ENCODE measurements at places on chromosomes 6 and 20.

- no peak for DNase-seq
Observed at GRCh38 chr6:99645986-99646385, 39.4 kb downstream of the PRDM13 start.

DNA sequence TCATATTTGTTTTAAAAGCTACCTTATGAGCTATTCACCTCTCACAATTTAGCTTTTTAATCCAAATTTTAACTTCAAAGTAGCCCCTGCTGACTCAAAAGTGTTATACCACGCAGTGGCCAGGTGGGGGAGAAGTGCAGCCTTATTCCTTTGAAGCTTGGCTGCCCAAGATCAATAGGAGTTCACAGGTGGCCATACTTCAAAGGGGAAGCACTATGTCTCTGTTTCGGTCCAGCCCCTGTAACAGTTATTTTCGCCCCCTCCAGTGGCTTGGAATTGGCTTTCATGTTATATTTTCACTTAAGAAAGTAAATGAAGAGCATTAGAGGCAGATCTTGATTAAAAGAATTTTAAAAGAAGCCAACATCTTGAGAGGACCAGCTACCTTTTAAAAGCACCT lies 608.4 kb downstream of the EPHA7 start:
- DNase-seq: peak; percentile 6

GRCh38 chr6:41257369-41258195 lies 28.9 kb downstream of the TREM1 start:
- DNase-seq: peak; percentile 49

DNA sequence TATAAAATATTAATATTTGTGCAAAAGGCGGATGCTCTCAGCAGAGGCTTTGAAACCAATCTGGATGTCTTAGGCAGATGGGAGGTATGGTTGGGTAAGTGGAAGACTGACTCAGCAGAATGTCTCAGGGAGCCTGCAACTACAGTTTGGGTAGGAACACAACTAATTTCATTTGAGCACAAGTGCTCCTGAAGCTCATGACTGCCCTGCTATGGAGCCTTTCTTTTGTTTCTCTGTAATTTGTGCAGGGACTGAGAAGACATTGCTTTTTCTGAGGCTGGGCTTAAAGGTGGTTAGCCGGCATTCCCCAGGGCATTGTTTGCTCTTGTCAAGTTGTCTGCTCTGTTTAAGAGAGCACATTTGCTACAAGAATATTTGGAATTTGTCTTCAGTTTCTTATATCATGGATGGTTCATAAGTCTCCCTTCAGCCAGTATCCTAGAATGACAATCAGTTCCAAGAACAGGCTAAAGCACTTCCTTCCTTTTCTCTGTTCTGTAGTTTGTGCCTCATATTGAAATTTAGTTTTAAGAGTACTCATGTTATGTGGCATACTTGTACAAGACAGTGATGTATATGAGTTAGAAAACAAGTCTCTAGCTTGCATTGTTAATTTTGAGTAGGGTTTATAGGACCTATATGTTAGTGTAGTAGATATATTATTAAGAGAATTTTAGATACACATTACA lies 208.3 kb downstream of the ZFAND3 start:
- no peak for DNase-seq

DNA sequence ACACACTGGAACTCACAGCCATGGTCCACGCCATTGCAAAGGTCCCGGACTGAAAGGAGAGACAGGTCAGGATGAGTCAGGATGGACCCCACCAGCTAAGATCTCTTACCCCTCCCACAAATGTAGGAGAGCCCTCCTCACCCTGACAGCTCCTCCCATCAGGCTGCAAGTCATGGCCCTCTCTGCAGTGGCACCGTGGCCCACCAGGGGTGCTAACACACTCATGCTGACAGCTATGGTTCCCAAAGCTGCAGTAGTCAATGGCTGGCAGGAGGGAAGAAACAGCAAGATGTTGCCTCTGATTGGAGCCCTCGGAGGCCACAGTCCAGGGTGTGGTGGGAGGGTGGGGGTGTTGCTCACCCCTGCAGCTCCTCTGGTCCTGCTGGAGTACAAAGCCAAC lies 5.7 kb upstream of the RBPJL start:
- DNase-seq: no peak

DNA sequence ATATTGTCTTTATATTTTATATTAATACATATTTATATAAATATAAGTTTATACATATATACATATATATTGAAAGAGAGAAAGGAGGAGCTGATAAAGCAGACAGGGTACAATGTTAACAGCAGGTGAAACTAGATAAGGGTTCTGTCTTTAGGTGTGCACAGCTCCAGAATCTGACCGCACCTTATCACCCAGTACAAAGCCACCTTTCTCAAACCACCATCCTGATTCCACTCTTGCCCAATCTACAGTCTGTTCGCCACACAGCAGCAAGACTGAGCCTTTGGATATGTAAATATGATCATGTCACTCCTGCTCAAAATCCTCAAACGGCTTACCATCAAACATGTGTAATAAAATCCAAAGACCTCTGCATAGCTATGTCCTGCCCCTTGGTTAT lies 34.7 kb upstream of the ASCC3 start:
- DNase-seq: no peak

DNA sequence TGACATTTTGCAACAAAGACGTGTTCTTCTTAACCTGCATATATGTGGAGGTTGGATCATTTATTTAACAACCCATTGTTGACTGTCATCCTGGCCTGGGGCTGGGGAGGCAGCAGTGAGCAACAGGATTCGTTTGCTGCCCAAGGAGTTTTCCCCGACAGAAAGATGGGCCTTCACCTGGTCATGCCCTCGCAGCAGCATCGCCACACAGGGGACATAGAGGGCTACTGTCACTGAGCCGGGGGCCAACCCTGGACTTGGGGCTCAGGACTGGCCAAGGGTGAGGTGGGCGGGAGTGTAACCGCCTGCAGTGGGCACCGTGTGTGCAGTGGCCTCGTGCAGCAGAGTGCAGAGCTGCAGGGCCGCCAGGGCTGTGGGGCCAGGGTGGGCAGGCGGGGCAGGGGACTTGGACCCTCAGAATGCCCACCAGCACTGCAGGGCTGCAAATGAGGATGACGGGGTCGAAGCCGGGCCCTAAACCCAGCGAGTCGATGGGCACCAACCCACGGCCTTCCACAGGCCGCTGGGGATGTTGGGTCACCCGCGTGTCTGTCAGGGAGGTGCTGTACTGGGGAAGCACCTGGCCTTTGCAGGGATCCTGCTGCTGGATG lies 11.8 kb downstream of the DUSP22 start:
- no peak for DNase-seq

GRCh38 chr6:107778265-107778664 lies 45.8 kb downstream of the SCML4 start:
- no peak for DNase-seq

DNA sequence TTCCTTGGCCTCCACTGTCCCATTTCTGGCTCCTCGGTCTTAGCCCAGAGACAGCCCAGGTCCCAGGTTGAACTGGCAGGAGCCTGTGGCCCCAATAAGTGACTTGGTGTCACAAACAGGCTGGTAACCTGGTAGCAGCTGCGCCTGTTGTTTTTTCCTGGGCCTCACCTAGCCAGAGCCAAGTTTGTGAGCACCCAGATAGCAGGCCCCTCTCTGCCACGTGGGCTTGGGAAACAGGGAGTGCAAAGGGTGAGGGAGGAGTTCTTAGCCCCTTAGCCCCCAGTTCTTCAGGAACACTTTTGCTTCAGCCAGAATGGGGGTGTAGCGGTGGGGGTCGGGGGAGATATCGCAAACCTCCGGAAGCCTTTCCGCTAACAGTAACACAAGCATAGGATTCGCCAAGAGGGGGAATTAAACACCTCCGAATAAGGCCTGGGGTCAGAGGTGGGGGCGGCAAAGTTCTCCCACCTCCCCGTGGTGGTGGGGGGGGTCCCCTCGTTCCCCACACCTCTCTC lies 760 bp downstream of the C6orf132 start:
- DNase-seq: no peak

DNA sequence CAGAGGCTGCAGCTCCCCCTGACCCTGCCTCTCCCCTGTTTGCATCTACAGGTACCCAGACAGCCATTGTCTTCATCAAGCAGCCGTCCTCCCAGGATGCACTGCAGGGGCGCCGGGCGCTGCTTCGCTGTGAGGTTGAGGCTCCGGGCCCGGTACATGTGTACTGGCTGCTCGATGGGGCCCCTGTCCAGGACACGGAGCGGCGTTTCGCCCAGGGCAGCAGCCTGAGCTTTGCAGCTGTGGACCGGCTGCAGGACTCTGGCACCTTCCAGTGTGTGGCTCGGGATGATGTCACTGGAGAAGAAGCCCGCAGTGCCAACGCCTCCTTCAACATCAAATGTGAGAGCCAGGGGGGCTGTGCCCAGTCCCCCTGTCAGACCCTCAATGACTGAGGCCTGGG lies 42.1 kb upstream of the SRF start:
- no peak for DNase-seq

Measured in non-pigmented ciliary epithelial cell (primary cell).